ENCODE measurements at places on chromosomes 16 and 17. TPM values are rescaled to one million over a fixed set of nuclear protein-coding genes. Genes with fewer than 3 reads are reported as not detected.

The GINS2 gene
- 3.7 TPM for total RNA-seq

The HOXB6 gene
- 0.87 TPM for total RNA-seq

The IRX3 gene
- 0.44 TPM for total RNA-seq

DNA sequence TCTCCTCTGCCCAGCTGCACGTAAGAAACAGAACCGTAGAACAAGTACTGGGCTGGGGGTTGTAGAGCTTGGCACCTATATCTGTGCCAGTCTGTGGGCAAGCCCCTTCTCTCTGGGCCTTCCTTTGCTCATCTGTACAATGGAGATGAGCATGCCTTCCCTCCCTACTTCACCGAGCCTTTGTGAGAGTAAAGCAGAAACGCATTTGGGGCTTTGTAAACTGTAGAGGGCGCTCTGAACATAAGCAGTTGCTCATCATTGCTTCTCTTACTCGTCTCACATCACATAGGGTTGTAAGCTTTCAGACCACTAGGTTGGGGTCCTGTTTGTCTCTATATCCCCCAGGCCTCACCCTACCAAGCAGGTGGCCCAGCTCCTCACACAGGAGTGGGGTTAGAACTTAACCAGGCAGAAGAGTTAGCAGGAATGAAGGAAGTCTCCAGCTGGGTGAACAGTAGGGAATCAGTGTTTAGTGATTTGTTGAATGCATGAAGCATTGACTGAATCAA, 15.1 kb downstream of the SAMD14 start:
- DNase-seq = peak; percentile 79

DNA sequence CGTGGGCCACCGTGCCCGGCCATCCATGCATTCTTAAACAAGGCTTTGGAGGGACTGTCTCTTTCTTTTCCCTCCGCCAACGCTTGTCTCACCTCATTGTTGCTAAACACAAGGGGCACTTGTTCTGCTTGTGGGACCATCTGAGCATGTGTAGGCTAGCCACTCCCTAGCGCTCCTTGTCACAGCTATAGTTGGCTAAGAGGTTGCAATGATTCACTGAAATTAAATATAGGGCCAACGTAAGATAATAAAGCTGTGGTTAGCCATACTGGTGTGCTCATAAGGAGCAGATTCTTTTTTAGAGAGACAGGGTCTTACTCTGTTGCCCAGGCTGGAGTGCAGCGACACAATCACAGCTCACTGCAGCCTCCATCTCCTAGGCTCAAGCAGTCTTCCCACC, 41.2 kb downstream of the KIAA0513 start:
- no peak for DNase-seq

GRCh38 chr17:42183741-42184711, 1.2 kb downstream of the HCRT start:
- peak; percentile 76 for DNase-seq

DNA sequence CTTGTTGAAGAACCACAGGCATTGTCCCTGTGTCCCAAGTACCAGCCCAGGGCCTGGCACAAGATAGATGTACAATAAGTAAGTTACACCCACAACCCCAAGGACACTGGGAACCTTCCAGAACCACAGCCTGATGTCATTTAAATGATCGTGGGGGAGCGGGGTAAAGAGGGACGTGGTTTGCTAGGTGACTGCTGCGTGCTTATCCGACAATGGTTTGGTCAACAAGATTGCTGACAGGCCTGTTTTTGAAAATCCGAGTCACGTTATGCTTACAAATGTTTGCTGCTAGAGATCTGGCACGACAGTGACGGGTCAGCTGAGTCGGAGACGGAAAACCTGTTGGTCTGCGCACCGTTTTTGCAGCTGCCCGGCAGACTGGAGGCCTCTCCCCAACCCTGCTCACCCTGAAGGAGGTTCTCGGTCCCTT, 22.8 kb downstream of the COTL1 start:
- DNase-seq = no peak

DNA sequence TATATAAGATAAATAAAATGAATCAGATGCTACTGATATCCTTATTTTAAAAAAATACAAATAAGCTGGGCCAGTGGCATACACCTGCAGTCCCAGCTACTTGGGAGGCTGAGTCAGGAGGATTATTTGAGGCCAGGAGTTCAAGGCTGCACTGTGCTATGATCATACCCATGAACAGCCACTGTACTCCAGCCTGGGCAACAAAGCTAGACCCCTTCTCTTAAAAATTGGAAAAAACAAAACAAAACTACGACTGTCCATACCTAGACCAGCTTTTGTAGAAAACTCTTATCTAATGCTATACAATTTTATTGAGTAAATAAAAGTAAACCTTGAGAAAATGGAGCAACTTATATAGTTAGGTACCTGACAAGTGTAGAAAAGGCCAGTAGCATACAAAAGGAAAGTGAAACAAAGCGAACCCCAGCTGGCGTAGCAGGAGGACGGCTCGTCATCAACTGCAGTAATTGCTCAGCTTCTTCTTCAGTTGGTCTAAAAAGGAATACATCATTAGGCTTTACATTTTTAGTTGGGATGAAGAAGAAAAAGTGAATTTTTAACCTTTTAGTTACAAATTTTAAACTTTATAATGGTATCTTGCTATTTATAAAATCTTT, 23.6 kb downstream of the INTS2 start:
- no peak for DNase-seq

GRCh38 chr16:55641430-55642056, 14.2 kb upstream of the SLC6A2 start:
- peak; percentile 35 for DNase-seq

DNA sequence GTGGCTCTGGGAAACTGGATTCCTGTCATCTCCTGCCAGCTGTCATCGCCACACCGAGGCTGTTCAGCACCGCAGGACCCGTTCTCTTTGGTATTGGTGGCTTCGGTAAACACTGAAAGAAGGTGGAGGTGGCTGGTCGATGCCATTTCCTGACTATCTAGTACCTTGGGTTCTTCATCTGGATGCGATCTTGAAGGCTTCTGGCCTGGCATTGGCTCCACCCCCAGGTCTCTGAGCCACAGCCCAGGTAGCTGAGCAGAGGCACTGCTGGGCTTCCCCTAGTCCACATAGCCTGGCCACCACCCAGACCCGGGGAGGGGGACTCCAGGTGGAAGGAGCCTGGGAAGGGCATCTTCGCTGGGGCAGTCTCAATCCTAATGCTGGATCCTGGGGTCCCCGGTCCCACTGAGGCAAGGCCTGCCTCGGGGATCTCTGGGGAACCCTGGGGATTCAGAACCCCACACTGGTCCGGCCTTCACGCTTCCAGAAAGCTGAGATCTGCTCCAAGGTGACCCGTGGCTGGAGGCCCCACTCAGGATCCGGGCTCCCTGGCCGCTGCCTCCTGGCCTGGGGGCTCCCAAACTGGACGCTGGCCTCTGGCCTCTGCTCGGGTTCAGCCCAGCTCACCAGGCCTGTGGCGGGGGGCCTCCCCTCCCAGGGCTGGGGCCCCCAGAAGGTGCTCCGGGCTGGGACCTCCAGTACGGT, 1.8 kb downstream of the C16orf54 start:
- no peak for DNase-seq

- DNase-seq = peak; percentile 29
These were observed 74.3 kb downstream of the SSH2 start for GRCh38 chr17:29855686-29856085.

DNA sequence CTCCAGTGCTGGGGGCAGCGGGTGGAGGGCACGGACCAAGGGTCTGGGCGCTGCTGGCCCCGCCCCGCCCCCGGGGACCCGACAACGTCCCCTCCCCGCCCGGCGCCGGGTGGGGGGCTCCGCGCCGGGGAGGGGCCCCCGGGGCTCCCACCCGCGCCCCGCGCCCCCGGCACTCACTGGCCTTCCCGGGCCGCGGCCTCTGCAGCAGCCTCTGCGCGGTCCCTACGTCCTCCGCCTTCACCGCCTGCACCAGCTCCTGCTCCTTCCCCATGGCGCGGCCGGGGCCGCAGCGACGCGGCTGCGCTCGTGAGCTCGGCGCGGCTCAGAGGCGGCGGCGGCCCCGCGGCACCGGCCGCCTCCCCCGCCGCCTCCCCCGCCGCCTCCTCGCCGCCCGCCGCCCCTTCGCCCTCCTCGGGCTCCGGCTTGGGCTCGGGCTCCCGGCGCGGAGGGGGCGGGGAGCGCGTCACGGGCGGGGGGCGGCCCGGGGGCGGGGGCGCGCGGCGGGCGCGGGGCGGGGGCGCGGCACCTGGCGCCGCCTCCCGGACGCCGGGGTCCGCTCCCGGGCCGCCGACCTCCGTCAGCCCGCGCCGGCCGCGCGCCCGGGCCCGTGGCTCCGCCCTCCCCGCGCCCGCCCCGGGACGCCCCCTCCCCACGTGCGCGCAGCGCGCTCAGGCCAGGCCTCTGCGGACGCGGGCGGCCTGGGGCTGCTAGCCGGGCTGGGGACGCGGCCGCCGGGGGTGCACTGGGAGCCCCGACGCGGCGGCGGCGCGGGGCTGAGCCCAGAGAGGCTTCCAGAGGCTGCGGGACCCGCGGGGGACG, at the start of gene CASKIN1:
TSS of gene CASKIN1 (minus strand) at position 444 of the 819 bp plus-strand sequence. CDS start at position 271, 173 bp downstream.
- DNase-seq = no peak

GRCh38 chr17:14092808-14093207, 23.5 kb downstream of the COX10 start:
- DNase-seq = no peak

Data from lung microvascular endothelial cell (primary cell).